Activated CD4-positive, CD25-positive, alpha-beta regulatory T cell treated with anti-CD3 and anti-CD28 coated beads, Interleukin-2, amount 50 U/mL, for 24 hours (primary cell): ENCODE measurements at places on chromosomes 7 and 10.
A peak's percentile ranks its signal among the peaks of the same experiment; 100 is the strongest.

- peak; percentile 45 for ATAC-seq
Measured at GRCh38 chr7:80918909-80919721, at the start of gene SEMA3C. SEMA3C (minus strand) TSS chr7:80919051; CDS start chr7:80916781, 2,270 bp downstream.

- no peak for ATAC-seq
Measured at GRCh38 chr10:22341926-22342196, 3.4 kb upstream of the SPAG6 start.

GRCh38 chr7:85914437-85914836 lies 727.6 kb upstream of the SEMA3D start:
- no peak for ATAC-seq

- ATAC-seq, result peak; percentile 48
Measured at GRCh38 chr10:84177541-84178141, 4.0 kb downstream of the GPR15LG start.

- ATAC-seq, result no peak
Measured at GRCh38 chr10:93248583-93249227, 175.0 kb downstream of the CYP26A1 start.

- ATAC-seq, result no peak
Measured at GRCh38 chr10:48996-49395, at the start of gene TUBB8. TUBB8 (minus strand) TSS chr10:49296; CDS start chr10:49238, 58 bp downstream.

- ATAC-seq, result no peak
Measured at GRCh38 chr7:144787127-144787526, 48.7 kb downstream of the TPK1 start.
